ENCODE measurements at places on chromosomes 3 and 15.

DNA sequence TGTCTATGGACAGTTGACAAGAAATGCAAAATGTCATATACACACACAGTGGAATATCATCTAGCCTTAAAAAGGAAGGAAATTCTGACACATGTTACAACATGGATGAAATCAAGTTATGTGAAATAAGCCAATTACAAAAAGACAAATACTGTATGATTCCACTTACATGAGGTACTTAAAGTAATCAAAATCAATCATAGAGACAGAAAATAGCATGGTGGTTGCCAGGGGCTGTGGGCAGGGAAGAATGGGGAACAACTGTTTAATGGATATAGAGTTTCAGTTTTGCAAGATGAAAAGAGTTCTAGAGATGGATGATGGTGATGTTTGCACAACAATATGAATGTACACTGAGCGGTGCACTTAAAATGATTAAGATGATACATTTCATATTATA is 613.8 kb upstream of the ZNF385D start:
- no peak for DNase-seq

- no peak for DNase-seq
Observed at GRCh38 chr15:76057332-76058000, 2.3 kb upstream of the TMEM266 start.

DNA sequence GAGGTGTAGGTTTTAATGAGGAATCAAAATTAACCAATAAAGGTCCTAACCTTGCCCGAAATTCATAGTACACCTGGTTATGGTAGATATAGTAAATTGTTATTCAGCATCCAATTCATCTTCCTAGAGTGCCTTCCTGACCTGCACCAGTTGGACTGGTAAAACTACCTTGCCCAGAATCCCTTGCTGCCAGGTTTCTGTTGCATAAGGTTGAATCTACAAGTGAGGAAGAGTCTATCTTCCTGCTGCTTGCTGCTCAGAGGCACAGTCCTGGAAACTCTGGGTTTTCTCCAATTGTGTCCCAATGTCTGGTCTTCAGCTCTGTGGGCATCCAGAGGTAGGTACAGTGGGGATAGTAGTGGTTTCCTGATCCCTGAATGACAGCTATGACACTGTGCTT is 17.3 kb downstream of the CCDC54 start:
- DNase-seq, result no peak

- DNase-seq, result no peak
Observed at GRCh38 chr3:40770061-40770460, 245.3 kb downstream of the ZNF621 start.
